ENCODE measurements at places on chromosomes 1 and 21.

DNA sequence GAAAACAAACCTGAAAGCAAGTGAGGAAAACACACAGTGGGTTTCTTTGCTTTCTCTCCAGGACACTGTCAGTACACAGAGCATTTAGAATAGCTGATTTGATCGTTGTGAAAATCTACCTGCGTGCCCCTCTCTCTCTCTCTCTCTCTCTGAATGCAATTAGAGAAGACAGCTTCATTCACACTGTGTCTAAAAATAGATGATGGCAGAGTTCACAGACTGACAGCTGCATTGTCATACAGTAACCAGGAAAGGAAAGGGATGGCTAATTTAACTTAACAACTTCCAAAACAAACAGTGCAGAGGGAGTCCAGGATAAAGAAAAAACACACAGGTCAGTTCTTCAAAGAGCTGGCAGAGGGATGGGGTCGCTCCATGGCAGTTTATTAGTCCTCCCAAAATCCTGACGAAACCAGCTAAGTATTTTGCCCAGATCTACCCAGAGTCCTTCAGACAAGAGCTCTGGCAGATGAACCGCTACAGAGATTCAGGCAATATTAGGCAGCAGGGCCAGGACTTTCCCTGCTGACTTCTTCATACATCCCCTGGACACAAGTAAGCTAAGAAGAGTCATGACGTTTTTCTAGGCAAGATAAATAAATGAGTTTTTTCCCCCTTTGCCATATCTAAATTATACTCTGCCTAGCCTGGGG, 58.9 kb downstream of the WLS start:
- no peak for DNase-seq

- no peak for DNase-seq
Observed at GRCh38 chr1:6385488-6386191, 7.9 kb downstream of the ACOT7 start.

- no peak for DNase-seq
Observed at GRCh38 chr1:202245391-202245790, 51.8 kb downstream of the LGR6 start.

GRCh38 chr1:226063224-226063976, 884 bp downstream of the H3-3A start:
- no peak for DNase-seq

DNA sequence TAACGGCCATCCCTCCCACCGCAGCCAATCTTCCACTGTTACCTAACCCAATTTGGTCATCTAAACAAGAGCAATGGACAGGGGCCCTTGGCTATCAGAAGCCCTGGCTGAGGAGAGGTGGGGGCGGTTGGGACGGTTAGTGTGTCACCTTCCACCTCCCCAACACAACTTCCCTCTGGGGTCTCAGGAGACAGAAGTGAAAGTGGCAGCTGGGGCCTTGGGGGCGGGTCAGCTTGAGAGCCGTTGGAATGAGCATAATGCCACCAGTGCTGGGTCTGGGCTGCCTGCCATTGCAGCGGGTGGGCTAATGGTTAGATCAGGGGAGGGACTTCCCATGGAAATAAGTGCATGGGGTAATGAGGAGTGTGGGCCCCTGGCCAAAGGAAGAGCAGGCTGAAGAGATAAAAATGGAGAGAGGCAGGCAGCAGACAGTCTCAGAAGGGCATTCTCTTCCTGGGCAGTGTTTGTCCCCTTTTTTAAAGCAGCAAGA, 7.9 kb downstream of the MEF2D start:
- DNase-seq: no peak

GRCh38 chr21:16768096-16768495, 744.7 kb upstream of the CXADR start:
- DNase-seq: no peak

DNA sequence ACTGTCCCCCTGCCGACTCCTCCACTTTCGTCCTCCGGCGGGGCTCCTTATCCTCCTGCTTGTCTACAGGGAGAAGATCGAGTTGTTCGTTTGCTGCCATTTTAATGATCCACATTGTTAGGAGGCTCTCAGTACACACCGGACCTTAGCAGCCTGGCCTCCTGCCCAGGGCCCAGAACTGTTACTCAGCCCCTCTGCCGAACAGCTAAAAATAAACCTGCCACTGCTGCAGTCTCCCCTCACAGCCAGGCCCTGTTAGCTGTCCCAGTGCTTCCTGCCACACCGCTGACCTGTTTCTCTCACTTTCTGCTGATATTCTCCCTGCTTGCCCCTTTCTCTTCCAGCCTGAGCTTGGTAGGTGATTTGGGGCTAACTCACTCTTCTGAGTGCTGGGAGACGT, 8.3 kb downstream of the MAPKAPK2 start:
- DNase-seq: peak; percentile 54

DNA sequence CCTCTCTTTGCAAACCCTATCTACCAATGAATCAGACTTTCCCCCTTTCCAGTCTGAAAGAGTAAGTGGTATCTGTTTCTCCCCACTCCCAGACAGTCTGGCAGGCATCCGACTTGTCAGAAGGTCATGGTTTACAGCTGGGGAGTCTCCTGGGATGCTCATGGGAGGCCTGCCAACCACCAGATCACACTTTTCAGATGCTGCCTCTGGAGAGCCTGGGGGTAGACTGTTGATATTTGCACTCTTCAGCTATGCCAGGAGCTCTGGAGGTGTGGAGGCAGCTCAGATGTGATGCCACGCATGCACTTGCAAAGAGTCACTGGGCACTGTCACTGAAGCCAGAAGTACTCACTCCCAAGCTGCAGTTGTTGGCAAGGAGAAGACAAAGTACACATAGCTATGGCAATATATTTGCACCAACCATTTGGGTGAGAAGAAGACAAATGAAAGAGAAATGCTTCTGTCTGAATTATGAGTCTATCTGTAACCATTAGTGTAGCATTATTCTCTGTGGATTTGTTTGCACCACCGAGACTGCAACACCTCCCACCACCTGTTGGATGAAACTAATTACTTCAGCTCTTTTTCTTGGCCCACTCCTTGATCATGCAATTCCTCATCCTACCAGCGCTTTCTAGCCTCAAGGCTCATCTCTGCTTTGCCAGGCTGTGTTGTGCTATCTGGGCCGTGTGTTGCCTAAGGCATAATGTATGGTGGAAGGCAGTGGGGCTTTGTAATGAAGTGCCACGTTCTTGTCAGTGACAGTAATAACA, 133.0 kb upstream of the SPAG17 start:
- no peak for DNase-seq

- DNase-seq: peak; percentile 43
Observed at GRCh38 chr1:187654635-187655034, 825.9 kb downstream of the PLA2G4A start.

DNA sequence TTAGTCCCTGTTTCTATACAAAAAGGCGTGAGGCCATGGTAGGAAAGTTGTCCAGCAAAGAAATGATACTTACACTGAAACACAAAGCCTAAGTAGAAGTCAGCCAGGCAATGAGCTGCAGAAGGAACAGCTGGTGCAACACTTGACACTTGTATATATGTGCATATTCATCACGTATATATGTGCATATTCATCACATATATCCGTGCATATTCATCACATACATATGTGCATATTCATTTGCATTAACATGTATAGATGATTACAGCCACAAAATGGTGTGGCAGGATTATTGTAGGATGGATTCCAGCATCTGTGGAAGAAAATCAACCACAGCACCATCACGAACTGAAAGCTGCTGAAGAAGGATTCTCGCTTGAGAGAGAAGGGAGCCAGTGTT, 189.0 kb upstream of the RGS18 start:
- DNase-seq: no peak

GRCh38 chr1:160471253-160471652, 51.8 kb downstream of the SLAMF6 start:
- DNase-seq: no peak

DNA sequence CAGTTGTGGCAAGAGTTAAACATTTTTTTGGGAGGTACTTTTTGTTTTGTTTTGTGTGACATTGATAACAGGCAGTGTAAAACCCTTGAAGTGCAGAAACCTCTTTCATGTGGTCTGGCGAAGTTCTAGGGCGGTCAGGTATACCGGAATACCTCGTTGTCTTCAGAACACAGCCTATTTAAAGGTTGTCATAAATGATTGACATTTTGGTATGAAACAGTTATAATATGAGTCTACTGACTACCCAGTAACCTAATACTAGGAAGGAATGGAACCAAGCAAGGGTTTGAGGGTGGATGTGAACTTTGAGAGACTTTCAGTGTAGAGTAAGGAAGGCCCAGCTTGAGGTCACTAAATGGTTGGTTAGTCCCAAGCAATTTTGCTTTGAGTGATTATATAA, 40.5 kb downstream of the PATJ start:
- no peak for DNase-seq

- no peak for DNase-seq
Observed at GRCh38 chr1:80050085-80050484, 1043.6 kb upstream of the ADGRL4 start.

DNA sequence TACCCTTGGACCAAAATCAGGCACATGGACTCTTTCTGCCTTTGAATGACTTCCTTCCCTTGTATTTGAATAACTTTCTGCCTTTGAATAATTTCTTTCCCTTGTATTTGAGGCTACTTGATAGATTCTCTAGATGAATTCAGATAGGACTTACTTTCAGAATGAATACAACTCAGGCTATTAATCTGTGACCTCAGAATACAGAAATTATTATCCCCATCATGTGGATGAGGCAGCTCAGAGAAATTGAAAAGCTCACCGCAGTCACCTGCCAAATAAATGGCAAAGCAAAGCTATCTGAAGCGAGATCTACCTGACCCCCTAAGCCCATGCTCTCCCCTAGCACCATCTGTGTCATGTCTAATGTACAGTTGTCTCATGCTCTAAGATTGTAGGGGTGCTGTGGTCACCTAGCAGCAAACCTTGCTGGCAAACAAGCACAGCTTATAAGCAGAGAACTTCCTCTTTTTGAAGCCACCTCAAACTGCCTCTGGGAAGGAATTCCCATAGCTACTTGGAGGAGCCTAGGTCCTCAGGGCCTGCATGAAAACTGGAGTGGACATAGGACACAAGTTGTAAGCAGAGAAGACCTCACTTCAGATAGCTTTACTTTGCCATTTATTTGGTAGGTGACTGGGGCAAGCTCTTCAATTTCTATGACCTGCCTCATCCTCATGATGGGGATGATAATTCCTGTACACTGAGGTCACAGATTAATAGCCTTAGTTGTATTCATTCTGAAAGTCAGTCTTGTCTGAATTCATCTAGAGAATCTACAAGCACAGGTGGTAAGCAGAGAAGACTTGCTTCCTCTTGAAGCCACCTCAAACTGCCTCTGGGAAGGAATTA, 66.1 kb downstream of the FASLG start:
- DNase-seq: no peak

- no peak for DNase-seq
Observed at GRCh38 chr21:42918291-42918690, 7.1 kb downstream of the ERVH48-1 start.

DNA sequence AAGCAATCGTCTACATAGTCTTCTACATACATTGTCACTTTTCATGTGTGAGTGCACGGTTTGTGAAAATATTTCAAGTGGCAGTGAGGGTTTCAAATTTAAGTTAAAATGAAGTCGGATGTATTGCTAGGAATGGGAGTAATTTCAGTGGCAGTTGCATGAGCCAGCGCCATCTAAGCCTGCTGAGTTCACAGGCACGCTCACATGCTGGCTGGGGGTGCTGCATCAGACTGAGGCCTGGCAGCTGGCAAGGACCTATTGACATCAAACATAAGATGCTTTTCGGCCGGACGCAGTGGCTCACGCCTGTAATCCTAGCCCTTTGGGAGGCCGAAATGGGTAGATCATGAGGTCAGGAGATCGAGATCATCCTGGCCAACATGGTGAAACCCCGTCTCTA, 80.7 kb downstream of the UBE4B start:
- no peak for DNase-seq

DNA sequence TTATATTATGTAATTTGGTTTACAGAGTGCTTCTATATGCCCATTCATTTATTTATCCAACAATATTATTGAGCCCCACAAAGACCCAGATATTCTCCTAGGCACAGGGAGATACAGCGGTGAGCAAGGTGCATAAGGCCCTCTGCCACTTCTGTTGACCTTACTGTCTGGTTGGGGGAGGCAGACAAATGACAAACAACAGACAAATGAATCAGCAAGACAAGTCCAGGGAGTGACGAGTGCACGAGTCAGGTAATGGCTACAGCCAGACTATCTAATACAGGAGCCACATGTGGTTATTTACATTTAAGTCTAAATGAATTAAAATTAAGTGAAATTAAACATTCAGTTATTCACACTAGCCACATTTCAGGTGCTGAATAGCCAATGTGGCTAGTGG, 22.0 kb upstream of the BCAR3 start:
- no peak for DNase-seq

DNA sequence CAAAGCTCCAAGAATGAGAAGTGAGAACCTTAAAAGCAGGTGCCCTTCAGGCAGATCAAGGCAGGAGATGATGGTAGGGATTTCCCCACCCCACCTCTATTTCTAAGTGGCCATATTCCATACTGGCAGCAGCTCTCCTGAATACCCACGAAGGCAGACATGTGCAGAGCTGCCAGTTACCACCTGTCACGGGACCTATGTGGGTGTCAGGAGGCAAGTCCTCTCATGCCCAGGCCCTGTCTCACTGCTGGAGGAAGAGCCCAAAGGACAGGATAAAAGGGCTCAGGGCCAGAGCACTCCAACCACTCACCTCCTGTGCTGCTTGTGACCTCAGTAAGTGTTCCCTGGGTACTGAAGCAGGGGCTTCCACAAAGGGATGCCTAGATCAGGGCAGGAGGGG, 721 bp upstream of the LCE1B start:
- DNase-seq: no peak

GRCh38 chr1:75438355-75438754, 172.6 kb downstream of the SLC44A5 start:
- no peak for DNase-seq

DNA sequence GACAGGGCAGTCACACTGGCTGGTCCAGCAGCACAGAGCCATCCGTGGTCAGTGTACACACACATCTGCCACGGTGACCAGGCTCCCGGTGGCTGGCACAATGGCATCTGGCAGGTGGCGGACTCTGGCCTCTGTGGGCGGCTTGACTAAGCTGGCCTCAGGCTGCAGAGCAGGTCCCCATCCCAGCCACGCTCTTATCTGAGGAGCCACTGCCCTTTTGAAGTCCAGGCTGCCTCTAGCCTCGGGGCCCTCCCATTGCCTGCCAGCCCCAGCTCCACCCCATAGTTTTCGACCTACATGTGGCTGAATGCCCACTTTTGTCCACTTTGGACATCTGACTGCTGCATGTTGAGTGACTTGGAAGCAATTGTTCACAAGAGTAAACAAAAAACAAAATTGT, 29.9 kb upstream of the EDN2 start:
- DNase-seq: no peak

GRCh38 chr1:185734929-185735700, 924 bp downstream of the HMCN1 start:
- DNase-seq: no peak

Measured in retinal pigment epithelial cell (primary cell).